Testis (tissue), 5 donors: ENCODE measurements at places on chromosomes 6 and 20. TPM values are rescaled to one million over a fixed set of nuclear protein-coding genes. Genes with fewer than 3 reads are reported as not detected.

SYNE1 gene
- polyA plus RNA-seq = 57.2 TPM

SNAI1 gene
- polyA plus RNA-seq = 4.0 TPM

CCN6 gene
- 6.8 TPM for polyA plus RNA-seq

GNRH2 gene
- polyA plus RNA-seq = 2.6 TPM

KCNQ5 gene
- 0.73 TPM for polyA plus RNA-seq

CPXM1 gene
- 25.2 TPM for polyA plus RNA-seq

CRISP3 gene
- polyA plus RNA-seq = not detected

GSTA3 gene
- polyA plus RNA-seq = 8.9 TPM

BPI gene
- 29.0 TPM for polyA plus RNA-seq

GMEB2 gene
- polyA plus RNA-seq = 20.3 TPM

PACRG gene
- 81.7 TPM for polyA plus RNA-seq

PSORS1C2 gene
- polyA plus RNA-seq = not detected

BCAS1 gene
- 8.8 TPM for polyA plus RNA-seq

PI16 gene
- polyA plus RNA-seq = 79.3 TPM

TTLL9 gene
- polyA plus RNA-seq = 32.7 TPM

ARFGEF3 gene
- 1.9 TPM for polyA plus RNA-seq

LY6G5C gene
- polyA plus RNA-seq = 14.0 TPM

CALHM5 gene
- polyA plus RNA-seq = 1.5 TPM

MOXD1 gene
- 8.6 TPM for polyA plus RNA-seq

SPDEF gene
- polyA plus RNA-seq = 0.33 TPM

LGSN gene
- 0.69 TPM for polyA plus RNA-seq

GGTLC1 gene
- polyA plus RNA-seq = 20.7 TPM

PHF1 gene
- 216 TPM for polyA plus RNA-seq

SLC22A2 gene
- polyA plus RNA-seq = 0.34 TPM

BNIP5 gene
- 0.96 TPM for polyA plus RNA-seq

ZSWIM1 gene
- 11.4 TPM for polyA plus RNA-seq

NMBR gene
- polyA plus RNA-seq = 3.5 TPM

TBPL1 gene
- polyA plus RNA-seq = 327 TPM

GPLD1 gene
- 3.9 TPM for polyA plus RNA-seq
